ENCODE measurements at places on chromosomes 5 and 9. TPM values are rescaled to one million over a fixed set of nuclear protein-coding genes. Genes with fewer than 3 reads are reported as not detected.

DNA sequence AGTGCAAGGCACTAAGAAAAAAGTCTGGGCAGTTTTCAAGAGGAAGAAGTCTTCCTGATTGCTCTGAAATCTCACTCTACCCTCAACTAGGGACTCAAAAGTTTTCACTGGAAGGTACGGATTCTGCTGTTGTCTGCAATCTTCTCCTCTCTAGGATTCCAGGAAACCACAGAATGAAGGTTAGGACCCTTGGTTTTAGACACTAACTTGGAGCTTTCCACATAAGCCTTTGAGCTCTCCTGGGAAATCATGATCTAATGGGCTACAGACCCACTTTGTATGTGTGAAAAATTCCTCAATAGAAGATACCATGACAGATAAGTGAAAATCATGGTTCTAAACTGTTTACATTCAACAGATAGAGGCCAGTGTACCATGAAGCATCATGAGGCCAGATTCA lies 265.1 kb downstream of the PSAT1 start:
- no peaks in the 10 kb centered on the region for H3K27me3 ChIP-seq
- DNase-seq: no peak

- no peaks in the 10 kb centered on the region for H3K36me3 ChIP-seq
- H3K4me1 ChIP-seq: peaks cover 6% of the 10 kb centered on the region
- no peak for DNase-seq
- H3K27me3 ChIP-seq: no peaks in the 10 kb centered on the region
These were observed 289.6 kb upstream of the SGCD start for GRCh38 chr5:156037151-156037909.

Gene CKMT2
- total RNA-seq: 907 TPM

GRCh38 chr5:149130121-149130914 lies 11.0 kb upstream of the ABLIM3 start:
- H3K27ac ChIP-seq: no peak overlapping the region
- H3K4me1 ChIP-seq: peaks cover 18% of the 10 kb centered on the region
- peaks cover 3% of the 10 kb centered on the region for H3K27me3 ChIP-seq

DNA sequence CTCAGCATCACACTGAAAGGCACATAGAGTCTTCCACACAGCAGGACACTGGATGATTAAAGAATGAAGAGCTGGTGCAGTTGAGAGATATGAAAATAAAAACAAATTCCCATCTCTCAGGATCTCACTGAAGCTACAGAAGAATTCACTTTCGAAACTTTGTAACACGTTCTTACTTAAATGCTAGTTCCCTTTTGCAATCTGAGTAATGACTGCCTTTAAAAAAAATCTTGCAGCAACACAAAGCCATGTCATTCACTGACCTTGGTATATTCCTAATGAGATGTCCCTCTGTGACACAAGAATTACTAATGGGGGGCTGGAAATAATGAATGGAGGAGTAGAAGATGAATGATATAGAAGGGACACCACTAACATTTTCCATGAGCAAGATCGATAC lies 201.8 kb downstream of the GLIS3 start:
- DNase-seq: no peak
- H3K4me1 ChIP-seq: peaks cover 13% of the 10 kb centered on the region
- H3K36me3 ChIP-seq: no peaks in the 10 kb centered on the region
- H3K27me3 ChIP-seq: no peaks in the 10 kb centered on the region
- H3K27ac ChIP-seq: no peak overlapping the region

DNA sequence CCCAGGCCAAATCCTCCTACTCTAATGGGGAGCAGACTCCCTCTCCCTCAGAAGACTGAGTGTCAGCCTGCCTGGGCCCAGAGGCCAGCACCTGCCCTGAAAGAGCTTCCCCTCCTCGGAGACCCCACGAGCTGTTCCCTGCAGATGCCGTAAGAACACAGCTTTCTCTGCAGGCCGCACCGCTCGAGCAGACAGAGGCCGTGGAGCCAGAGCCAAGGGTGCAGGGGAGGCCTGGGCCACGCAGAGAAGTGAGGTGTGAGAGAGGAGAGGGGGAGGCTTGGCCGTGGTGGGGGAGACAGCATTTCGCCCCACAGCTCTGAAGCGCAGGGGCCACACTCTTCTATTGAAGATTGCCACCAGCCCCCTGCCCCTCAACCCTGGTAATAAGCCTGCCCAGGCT lies 62.8 kb upstream of the GARNL3 start:
- no peaks in the 10 kb centered on the region for H3K27me3 ChIP-seq
- no peak overlapping the region for H3K27ac ChIP-seq
- peaks cover 51% of the 10 kb centered on the region for H3K4me1 ChIP-seq

GRCh38 chr5:174311531-174312269 lies 266.2 kb downstream of the NSG2 start:
- peak overlapping the region; percentile 65 for H3K4me3 ChIP-seq
- H3K4me1 ChIP-seq: peaks cover 7% of the 10 kb centered on the region
- DNase-seq: peak; percentile 82

Gene DDX4
- total RNA-seq: not detected

DNA sequence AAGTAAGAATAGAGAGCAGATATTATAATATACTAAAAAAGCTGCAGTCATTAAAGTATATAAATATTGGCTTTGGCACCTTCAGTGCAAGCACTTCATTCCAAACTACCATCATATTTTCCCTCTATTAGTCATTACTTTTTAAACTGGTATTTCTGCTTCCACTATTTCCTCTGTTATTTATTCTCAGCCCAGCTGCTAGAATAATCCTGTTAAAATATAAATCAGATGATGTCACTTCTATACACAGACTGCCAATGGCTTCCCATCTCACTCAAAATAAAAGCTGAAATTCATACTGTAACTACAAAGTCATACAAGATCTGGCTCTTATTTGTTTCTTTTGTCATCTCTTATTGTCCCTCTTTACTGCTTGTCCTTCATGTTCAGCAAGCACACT lies 432.9 kb downstream of the TLE4 start:
- no peaks in the 10 kb centered on the region for H3K27me3 ChIP-seq
- H3K36me3 ChIP-seq: no peaks in the 10 kb centered on the region
- DNase-seq: no peak
- no peak overlapping the region for H3K27ac ChIP-seq

- H3K36me3 ChIP-seq: no peaks in the 10 kb centered on the region
- no peaks in the 10 kb centered on the region for H3K4me1 ChIP-seq
- no peak overlapping the region for H3K4me3 ChIP-seq
- DNase-seq: no peak
- H3K27ac ChIP-seq: no peak overlapping the region
These were observed 21.8 kb upstream of the TMEM252 start for GRCh38 chr9:68562461-68562860.

- H3K27me3 ChIP-seq: peaks cover 3% of the 10 kb centered on the region
- no peak for DNase-seq
- no peak overlapping the region for H3K27ac ChIP-seq
- no peaks in the 10 kb centered on the region for H3K36me3 ChIP-seq
These were observed 24.5 kb upstream of the GFPT2 start for GRCh38 chr5:180377556-180378197.

DNA sequence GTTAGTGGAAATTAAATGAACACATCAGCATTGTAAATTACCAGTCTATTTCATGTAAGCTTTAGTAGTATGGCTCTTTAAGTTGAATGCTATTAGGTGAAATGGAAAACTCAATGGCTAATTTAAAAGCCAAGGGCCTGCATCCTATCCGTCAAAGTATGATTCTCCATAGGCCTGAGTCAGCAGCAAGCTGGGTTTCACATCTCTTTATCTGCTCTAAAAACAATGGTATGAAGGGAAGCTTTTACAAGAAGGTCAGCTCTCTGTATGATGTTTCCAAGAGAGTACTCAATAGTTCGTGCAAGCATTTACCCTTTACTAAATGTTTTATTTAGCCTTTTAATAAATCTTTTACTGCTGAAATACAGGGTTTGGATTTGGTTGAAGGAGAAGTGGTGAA lies 62.8 kb downstream of the MAP1B start:
- H3K27ac ChIP-seq: no peak overlapping the region
- H3K4me3 ChIP-seq: no peak overlapping the region
- no peaks in the 10 kb centered on the region for H3K27me3 ChIP-seq
- H3K36me3 ChIP-seq: no peaks in the 10 kb centered on the region

Gene CDC26
- total RNA-seq: 25.6 TPM

DNA sequence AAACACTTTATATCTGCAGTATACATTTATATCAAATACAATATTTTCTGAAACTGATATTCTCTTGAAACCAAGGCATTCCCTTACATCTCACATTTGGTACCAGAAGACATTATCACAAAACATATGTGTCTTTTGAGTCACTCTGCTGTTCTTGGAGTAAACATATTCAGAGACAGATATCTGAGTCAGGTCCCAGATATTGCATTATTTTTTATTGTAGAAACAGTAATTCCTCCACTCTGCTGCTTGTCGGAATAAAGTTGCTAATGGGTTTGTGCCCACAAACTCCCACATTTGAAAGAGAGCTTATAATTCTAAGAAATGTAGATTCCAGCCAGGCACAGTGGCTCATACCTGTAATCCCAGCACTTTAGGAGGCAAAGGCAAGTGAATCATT lies 261.1 kb upstream of the DAPK1 start:
- H3K4me3 ChIP-seq: no peak overlapping the region
- H3K27me3 ChIP-seq: no peaks in the 10 kb centered on the region
- no peak overlapping the region for H3K27ac ChIP-seq
- no peak for DNase-seq
- no peaks in the 10 kb centered on the region for H3K36me3 ChIP-seq

DNA sequence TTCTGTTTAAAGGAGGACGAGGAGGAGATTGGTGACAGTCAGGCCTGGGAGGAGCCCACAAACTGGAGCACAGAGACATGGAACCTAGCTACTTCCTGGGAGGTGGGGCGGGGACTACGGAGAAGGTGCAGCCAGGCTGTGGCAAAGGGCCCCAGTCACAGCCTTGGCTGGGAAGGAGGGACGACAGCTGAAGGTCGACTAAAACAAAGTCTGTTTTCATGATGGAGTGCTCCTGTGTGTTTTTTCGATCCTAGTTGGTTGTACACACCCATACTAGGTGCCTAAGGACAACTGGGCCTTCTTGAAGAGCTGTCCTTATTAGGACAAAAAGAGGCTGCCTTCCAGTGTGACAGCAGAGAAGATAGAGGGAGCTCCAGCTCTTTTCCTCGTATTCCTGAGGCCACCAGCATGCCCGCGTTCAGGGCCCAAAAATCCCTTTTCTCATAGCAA lies 2.9 kb downstream of the CCDC107 start:
- peaks cover 34% of the 10 kb centered on the region for H3K4me1 ChIP-seq
- H3K36me3 ChIP-seq: peaks cover 18% of the 10 kb centered on the region
- H3K27me3 ChIP-seq: no peaks in the 10 kb centered on the region
- no peak for DNase-seq

Gene SLC4A9
- not detected for total RNA-seq

Gene ELOVL7
- 0.25 TPM for total RNA-seq

Gene SH3PXD2B
- total RNA-seq: 5.3 TPM

DNA sequence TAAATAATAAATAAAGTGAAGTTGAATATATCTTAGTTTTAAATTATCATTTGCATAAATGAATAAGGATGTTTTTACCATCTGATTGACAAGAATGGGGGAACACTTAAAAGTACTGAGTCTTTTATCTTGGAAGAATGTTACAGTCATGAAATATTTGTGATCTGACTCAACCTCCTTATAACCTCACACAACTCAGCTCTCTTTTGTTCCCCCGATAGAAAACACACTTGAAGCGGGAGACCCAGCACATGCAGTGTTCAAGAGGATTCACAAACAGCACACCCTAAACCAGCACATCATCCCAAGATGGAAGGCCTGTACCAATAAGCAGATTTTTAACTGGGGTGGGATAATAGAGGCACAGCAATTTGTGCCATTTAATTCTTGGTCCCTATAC lies 15.5 kb downstream of the BAAT start:
- H3K27me3 ChIP-seq: no peaks in the 10 kb centered on the region
- DNase-seq: no peak
- H3K4me3 ChIP-seq: no peak overlapping the region
- H3K36me3 ChIP-seq: no peaks in the 10 kb centered on the region

- H3K36me3 ChIP-seq: no peaks in the 10 kb centered on the region
- peak overlapping the region; percentile 80 for H3K27ac ChIP-seq
- DNase-seq: no peak
These were observed 584 bp upstream of the PIP5K1B start for GRCh38 chr9:68704498-68704813.

Gene CCDC187
- total RNA-seq: not detected

DNA sequence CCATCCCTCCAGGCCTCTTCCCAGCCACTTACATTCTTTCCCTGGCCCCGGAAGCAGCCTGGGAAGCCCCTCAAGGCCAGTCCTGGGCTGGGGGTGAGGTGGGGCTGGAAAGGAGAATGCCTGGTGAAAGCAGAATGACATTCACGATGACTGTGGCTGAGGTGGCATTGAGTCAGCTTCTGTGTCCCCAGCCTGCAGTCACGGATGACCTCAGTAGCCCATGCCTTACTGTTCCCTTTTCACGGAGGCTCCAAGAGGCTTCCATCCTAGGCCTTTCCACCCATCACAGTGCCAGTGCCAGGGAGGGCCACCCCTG lies 2.7 kb downstream of the PRDM12 start:
- no peak overlapping the region for H3K4me3 ChIP-seq
- no peaks in the 10 kb centered on the region for H3K36me3 ChIP-seq
- H3K27ac ChIP-seq: no peak overlapping the region
- peaks cover 13% of the 10 kb centered on the region for H3K4me1 ChIP-seq
